ENCODE measurements at places on chromosomes 3 and 15.

DNA sequence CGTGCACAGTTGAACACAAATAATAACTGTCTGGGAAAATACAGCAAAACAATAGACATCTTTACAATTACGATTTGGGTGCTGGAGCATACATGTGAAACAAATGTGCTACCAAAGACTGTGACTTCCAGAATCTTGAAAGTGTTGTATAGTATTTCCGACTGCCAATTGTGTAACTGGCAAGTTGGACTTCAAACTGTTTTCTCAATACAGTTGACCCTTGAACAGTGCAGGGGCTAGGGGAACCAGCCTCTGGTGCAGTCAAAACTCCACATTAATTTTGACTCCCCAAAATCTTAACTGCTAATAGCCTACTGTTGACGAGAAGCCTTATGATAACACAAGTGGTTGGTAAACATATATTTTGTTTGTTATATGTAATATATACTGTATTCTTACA is 904.2 kb downstream of the EPHA3 start:
- no peak for DNase-seq

DNA sequence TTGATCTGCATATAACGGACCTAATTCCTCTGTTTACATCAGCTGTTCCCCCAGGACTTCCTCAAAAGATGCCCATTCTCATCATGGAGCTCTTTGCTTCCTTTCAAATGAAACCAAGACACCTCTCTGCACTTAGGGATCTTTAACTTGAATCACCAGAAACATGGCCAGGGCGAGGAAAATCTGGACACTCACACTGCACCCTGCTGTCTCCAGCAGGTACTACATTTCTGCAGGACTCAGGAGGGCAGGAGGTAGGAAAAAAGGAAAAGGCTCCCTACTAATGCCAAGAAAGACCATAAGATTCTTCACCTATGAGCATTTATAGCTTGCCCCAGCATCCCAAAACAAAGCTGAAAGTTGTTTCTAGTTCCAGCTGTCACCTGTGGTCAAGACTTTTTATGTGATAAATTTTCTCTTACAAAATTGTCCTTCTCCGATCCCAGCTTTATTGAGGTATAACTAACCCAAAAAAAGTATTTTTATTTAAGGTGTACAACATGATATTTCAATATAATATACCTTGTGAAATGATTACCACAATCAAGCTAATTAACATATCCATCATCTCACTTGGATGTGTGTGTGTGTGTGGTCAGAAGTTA is 87.3 kb upstream of the C15orf61 start:
- peak; percentile 78 for DNase-seq

GRCh38 chr15:92268900-92269299 is 124.8 kb upstream of the ST8SIA2 start:
- DNase-seq, result no peak

DNA sequence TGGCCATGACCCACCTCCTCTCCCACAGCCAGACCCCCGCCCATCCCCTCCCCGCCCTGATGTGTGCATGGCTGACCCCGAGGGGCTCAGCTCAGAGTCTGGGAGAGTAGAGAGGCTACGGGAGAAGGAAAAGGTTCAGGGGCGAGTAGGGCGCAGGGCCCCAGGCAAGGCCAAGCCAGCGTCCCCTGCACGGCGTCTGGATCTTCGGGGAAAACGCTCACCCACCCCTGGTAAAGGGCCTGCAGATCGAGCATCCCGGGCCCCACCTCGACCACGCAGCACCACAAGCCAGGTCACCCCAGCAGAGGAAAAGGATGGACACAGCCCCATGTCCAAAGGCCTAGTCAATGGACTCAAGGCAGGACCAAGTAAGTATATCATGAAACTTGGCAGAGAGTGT is 11.7 kb downstream of the MAP1A start:
- DNase-seq, result no peak

DNA sequence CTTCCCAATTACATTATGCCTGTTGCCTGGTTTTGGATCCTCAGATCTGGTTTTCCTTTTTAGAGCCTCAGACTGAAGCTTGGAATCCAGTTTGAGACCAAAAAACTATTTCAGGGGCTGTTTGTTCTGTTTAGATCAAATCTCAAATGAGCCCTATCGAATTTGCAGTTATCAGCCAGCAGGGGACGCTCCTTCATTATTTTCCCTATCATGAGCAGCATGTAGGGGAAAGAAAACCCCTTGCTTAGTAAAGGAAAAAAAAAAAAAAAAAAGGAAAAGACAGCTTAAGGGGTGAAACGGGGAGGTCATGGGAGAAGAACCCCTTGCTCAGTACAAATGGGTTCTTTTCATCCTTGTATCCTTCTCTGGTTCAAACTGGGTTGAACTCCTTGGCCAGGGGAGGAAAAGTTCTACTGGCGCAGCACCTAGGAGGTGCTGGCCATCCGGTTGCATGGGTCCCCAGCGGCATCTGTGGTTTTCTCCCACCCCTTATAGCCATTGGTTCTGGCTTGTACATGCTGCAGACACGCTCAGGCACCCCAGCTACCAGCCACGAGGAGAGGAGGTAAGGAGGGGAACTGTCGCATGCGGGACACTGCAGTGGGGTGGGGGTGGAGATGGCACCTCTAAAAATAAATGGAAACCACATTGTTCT is 1375.1 kb upstream of the ALCAM start:
- DNase-seq, result no peak

- DNase-seq, result peak; percentile 34
Measured at GRCh38 chr3:41198526-41198925, 779 bp upstream of the CTNNB1 start.

GRCh38 chr3:14331251-14331650 is 71.2 kb upstream of the SLC6A6 start:
- DNase-seq, result no peak

GRCh38 chr3:144343777-144344176 is 372.2 kb downstream of the DIPK2A start:
- no peak for DNase-seq

DNA sequence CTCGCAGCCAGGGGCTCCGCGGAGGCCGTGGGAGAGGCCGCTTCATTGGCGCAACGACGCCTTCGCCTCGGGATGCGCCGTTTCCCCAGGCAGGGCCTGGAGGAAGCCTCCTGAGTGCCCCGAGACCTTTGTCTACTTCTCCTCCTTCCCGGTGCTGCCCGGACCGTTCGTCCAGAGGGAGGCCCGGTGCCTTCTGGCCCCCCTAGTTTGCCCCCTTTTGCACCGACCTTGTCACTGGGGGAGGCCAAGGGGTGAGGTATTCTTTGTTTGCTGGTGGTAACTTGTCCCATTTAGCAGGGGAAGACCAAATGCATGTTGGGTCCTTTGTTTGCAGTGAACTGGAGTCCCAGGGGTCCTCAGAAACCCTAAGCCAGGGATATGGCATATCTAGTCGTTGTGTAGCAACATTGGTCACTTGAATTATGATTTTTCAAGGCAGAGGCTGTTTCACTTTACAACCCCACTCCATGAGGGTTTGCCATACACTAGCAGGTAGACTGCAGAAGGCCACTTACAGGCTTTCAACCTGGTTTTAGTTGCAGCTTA is 615 bp downstream of the DHX30 start:
- no peak for DNase-seq

- peak; percentile 58 for DNase-seq
Measured at GRCh38 chr3:148697306-148698189, at the start of gene AGTR1. Gene AGTR1 (plus strand): TSS chr3:148697903. CDS start chr3:148741036, 43,133 bp downstream.

GRCh38 chr15:35783203-35783602 is 237.2 kb upstream of the DPH6 start:
- no peak for DNase-seq

GRCh38 chr15:41942886-41943285 is 29.5 kb downstream of the EHD4 start:
- DNase-seq, result no peak

DNA sequence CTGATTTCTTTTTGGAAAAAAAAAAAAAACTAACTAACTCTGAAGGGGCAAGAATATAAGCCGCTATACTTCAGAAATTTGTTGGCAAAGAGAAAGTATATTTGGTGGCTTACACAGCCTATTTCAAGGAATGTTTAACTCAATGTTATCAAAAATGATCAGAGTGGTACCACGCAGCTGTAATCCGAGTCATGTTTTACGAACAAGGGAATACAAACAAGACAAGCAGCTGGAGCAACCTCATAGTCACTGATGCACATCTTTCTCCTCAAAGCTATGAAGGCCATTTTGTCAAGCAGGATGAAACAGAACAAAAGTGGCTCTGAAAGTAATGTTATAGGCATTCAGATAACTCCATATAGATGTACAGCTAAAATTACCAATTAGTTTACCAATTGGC is 81.2 kb downstream of the SCAPER start:
- DNase-seq, result peak; percentile 21

DNA sequence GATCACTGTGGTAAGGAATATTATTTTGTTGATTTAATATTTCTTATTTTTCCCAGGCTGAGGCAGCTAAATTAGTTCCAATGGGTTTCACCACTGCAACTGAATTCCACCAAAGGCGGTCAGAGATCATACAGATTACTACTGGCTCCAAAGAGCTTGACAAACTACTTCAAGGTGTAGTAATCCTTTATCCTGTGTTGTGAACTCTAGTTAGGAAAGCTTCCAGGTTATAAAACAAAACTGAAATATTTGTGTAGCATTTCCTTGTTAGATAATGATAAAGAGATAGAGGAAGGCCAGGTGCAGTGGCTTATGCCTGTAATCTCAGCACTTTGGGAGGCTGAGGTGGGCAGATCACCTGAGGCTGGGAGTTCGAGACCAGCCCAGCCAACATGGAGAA is 11.1 kb downstream of the RAD51 start:
- DNase-seq, result no peak

All from HuH-7 (cell line).